ENCODE measurements at places on chromosomes 12 and 14.

DNA sequence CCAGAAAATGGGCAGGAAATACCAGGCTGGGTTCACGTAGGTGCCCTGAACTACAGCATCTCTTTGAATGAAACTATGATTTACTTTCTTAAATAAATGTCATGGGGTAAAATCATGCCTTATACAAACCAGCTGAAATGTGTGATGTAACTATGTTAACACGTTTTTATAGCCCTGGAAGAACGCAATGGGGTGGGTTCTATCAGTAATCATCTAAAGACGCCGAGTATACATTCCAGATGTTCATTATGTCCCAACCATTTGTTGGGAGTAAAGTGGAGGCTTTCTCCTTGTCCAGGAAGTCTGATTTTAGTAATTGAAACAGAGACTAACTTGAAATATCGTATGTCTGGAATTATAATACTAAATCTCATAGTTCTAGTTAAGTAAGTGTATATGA lies 16.2 kb upstream of the IGF1 start:
- DNase-seq: no peak

GRCh38 chr12:127494961-127495915 lies 771.7 kb upstream of the TMEM132C start:
- no peak for DNase-seq

- DNase-seq: no peak
These were observed 56.4 kb downstream of the TMEM132C start for GRCh38 chr12:128323145-128323920.

GRCh38 chr12:30925607-30926242 lies 823 bp upstream of the TSPAN11 start:
- no peak for DNase-seq

DNA sequence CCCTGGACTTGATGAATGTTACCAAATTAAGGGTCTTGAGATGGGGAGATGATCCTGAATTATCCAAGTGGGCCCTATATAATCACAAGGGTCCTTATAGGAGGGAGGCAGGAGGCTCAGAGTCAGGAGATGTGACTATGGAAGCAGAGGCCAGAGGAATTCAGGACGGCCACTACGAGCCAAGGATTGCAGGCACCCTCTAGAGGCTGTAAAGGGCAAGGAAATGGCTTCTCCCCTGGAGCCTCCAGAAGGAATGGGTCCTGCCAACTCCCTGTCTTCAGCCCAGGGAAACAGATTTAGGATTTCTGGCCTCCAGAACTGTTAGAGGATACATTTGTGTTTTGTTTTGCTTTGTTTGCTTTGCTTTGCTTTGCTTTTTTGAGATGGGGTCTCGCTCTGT lies 8.8 kb downstream of the BDKRB1 start:
- DNase-seq: no peak

- no peak for DNase-seq
These were observed 2.4 kb upstream of the KIF26A start for GRCh38 chr14:104135904-104136471.

DNA sequence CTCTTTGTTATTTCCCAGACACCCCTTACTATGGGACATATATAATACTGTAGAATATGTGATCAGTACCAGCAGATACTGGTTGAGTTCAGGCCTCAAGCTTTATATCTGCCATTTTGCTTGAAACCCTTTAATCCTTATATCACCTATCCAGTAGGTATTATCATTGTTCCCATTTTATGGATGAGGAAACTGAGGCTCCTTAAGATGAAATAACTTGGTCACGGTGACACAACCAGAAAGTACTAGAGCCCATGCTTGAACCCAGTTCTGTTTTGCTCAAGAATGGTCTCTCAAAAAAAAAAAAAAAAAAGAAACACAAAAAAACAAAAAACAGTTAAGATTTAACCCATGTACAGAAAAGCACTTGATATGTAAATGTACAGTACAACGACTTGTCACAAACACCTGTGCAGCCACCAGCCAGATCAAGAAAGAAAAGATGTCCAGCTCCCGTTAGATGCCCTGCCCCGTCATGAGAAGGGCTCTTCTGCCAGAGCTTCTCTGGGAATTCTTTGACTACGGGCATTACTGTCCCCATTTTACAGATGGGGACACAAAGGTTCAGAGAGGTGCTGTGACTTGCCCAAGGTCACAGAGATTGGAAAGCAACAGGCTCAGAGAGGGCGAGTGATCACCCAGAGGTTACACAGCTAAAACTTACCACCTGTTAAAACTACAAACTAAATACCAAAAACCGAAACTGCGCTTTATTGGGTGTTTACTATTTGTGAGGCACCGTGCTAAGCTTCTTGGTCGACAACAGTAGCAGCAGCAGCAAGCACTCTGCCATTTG lies 669 bp upstream of the WSCD2 start:
- DNase-seq: no peak

GRCh38 chr12:108090107-108090899 lies 38.8 kb upstream of the WSCD2 start:
- no peak for DNase-seq

GRCh38 chr12:71754461-71755145 lies at the start of gene RAB21:
Gene RAB21 (plus strand): TSS chr12:71754863. CDS start chr12:71755130, 267 bp downstream.
- DNase-seq: peak; percentile 92

DNA sequence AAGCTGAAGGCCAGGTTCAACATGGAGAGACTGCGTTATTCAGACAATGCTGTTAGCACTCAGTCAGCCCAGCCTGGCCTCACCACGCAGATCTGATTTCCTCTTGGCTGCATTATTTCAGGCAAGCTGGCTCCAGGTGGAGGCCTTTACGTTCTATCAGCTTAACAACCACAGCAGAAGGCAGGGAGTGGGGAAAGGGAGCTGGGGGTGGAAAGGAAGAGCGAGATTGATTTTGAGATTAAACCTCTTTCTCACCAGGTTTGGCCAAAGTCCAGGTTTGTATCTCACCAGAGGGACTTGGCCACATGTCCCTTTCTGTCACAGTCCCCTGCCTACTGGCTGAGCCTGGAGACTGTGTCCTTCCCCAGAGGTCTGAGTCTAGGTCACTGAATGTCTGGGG lies 543.7 kb upstream of the TMEM132C start:
- no peak for DNase-seq

GRCh38 chr12:79983492-79983891 lies 48.6 kb upstream of the PPP1R12A start:
- no peak for DNase-seq

DNA sequence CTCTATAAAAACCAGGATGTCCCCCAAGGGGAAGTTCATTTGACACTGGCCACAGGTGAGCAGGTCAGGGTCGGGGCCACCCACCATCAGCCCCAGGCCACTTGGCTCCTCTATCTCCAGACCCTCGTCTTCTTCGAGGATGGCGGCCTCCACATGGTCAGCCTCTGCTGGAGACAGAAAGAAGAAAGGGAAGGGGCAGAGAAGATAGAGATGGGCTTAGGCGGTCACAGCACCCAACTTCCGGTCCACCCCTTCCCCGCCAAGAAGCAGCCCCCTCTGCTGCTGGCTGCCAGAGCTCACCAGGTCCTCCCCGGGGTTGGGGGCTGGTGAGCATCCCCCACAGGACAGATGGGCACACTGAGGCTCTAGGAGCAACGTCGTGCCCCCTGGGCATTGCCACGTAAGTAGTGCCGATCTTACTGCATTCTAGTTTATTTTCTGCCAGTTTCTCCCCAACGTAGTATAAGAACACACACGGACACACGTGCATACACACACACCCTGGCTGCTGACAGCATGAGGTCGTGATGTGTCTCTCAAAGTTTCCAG lies 14.2 kb downstream of the BCL11B start:
- no peak for DNase-seq

DNA sequence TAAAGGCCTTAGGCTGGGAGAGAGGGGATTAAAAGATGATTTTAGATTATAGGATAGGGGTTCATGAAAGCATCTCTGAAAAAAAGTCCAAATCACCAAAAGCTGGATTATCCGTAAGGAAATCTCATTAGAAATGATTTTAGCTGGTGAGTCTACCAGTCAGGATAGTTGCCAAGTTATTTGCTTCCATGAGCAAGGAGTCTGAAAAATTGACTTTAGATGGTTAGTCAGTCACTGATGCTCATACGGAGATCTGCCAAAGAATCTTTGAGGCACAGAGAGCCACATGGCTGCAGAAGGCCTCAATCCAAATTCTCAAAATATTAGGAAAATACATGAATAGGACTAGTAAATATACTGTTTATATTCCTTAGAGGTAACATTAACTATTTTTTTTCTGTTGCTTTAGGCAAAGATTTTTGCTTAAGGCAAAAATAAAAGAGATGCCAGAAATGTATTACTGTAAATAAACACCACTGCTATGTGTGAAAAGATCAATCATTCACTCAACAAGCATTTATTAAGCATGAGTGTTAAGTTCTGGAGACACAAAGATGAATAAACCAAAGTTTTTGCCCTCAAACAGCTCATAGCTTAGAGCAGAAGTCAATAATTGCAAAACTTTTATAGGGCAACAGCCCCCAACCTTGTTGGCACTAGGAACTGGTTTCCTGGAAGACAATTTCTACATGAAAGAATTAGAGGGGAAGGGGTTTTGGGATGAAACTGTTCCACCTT lies 105.2 kb downstream of the BBS10 start:
- DNase-seq: no peak

GRCh38 chr14:85122690-85123089 lies 407.3 kb upstream of the FLRT2 start:
- no peak for DNase-seq

DNA sequence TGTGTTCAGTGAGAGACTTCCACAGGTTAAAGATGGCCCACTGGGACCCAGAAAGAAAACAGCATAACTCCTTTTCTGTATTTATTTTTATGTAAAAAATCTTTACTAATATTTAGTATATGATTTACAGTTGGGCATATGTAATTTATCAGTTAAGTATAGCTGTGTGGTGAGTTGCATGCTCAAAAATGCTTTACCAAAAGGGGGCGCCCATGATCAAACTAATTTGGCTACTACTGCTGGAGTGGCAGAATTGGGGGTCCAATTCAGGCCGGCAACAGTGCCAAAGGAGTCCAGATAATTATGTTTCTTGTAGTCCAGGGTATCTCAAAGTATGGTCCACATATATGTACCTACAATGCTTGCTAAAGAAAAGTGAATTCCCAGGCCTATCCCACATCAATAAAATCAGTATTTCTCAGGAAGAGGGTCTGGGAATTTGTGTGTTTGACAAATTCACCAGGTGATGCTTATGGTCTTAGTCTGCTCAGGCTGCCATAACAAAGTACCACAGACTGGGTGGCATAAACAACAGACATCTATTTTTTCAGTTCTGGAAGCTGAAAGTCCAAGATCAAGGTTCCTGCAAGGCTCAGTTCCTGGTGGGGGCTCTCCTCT lies 152.0 kb downstream of the KTN1 start:
- peak; percentile 10 for DNase-seq

- DNase-seq: no peak
These were observed 206.5 kb downstream of the EFCAB11 start for GRCh38 chr14:89748004-89748403.

- no peak for DNase-seq
These were observed 22.8 kb downstream of the RAB35 start for GRCh38 chr12:120093592-120094355.

GRCh38 chr14:90556012-90556477 lies 159.2 kb downstream of the CALM1 start:
- DNase-seq: no peak

DNA sequence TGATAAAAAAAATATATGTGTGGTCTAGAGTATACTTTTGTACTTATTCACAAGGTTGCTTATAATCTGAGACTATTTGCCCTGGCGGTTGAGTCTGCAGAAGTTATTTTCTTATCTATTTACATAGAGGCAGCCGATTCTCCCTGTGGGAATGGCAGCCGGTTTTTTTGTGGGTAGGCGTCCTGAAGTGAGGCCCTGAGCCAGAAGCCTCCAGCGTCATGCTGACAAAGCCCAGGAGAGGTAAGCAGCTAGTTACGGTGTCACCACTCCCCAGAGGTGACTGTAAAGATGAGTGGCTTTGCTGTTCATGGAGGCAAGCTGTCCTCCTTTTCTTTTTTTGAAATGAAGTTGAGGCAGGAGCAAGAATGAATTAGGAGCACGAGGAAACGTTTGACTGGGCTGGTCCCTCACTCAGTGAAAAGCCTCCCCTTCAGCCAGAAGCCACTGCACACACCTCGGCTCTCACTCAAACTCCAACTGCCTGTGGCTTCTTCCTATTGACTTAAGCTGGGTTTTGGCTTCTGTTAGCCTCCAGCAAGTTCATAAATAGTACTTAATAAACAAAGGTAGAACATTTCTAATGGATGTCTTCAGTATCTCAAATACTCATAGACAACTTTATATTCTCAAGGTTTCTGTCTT lies 21.5 kb downstream of the PAX9 start:
- DNase-seq: no peak

- no peak for DNase-seq
These were observed 230.7 kb upstream of the PDZRN4 start for GRCh38 chr12:40957417-40957816.

DNA sequence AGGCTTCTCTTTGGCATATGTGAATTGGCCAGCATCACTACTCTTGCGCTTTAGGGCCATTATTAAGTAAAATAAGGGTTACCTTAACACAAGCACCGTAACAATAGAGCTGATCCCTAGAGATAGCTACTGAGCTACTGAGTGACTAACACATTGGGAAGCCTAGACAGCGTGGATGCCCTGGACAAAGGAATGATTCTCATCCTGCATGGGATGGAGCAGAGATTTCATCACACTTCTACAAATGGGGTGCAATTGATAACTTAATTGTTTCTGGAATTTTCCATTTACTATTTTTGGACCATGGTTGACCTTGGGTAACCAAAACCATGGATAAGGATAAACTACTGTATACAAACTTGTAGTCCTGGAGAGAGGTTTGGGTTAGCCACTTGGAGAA lies 57.1 kb downstream of the FBXO34 start:
- DNase-seq: no peak

GRCh38 chr14:105005329-105005928 lies 15.5 kb downstream of the CDCA4 start:
- no peak for DNase-seq

GRCh38 chr12:110913119-110914056 lies 7.0 kb downstream of the MYL2 start:
- no peak for DNase-seq

GRCh38 chr14:23153851-23154796 lies 29.3 kb downstream of the SLC7A8 start:
- no peak for DNase-seq

DNA sequence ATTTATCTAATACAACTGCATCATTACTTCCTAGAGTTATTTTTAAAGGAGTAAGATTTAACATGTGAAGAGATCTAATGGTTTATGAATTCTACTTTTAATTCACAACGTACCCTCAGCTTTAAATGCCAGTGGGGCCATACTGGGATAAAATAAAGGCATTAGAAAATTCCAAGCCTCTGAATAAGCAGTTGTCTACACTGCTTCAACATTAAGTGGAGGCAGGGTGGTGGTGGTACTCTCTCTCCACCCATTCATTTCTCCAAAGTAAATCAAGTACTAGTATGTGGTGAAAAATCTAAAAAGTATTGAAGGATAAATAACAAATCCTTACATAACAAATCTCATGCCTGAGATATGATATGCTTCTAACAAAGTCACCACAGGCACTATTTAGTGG lies 52.4 kb downstream of the FERMT2 start:
- DNase-seq: no peak

- DNase-seq: no peak
These were observed 11.4 kb downstream of the SLC7A8 start for GRCh38 chr14:23172096-23172495.

All from AML-193 (cell line).